HepG2 (cell line): ENCODE measurements at places on chromosomes 7 and 10. TPM values are rescaled to one million over a fixed set of nuclear protein-coding genes. Genes with fewer than 3 reads are reported as not detected.

DNA sequence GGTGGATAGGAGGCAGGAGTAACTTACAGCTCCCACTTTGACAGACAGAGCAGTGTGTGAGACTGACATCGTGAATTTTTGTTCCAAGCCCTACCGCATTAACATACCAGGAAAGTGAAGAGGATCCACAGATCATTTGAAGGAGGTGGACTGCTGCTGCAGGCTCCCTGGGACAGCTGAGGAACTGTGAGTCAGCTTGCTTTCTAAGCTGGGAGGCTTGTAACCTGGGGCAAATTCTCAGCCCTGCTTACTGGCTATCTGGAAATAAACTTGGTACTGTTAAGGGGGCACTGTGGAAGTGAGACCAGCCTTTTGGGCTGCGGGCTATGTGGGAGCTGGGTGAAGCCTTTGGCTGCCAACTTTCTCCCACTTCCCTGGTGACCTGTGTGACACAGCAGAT is 1202.5 kb downstream of the DNAJB9 start:
- no peaks in the 10 kb centered on the region for H3K4me1 ChIP-seq
- DNase-seq: no peak
- no peaks in the 10 kb centered on the region for H3K27me3 ChIP-seq
- H3K4me3 ChIP-seq: no peak overlapping the region
- H3K36me3 ChIP-seq: no peaks in the 10 kb centered on the region
- H3K27ac ChIP-seq: no peak overlapping the region

DNA sequence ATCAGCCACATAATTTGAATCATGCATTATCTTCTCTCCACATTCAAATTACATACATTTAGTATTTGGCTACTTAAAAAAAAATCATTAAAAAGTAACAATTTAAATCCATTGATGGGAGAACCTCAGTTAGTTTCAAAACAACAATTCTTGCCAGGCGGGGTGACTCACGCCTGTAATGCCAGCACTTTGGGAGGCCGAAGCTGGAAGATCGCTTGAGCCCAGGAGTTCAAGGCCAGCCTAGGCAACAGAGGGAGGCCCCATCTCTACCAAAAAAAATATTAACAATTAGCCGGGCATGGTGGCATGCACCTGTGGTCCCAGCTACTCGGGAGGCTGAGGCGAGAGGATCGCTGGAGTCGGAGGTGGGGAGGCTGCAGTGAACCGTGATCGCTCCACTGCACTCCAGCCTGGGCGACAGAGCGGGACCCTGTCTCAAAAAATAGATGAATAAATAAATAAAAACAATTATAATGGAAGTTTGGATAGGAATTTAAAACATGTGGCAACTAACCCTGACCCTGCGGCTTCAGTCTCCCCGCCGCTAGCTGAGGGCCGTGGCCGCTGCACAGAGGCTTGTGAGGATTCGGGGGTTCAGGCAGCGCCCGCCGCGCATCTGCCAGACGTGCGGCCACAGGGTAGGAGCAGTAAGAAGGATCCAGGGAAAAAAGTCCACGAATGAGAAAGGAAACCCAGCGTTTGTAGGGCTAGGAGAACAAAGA is 1.1 kb upstream of the CSGALNACT2 start:
- no peak for DNase-seq
- H3K4me1 ChIP-seq: peaks cover 33% of the 10 kb centered on the region
- peak overlapping the region; percentile 92 for H3K4me3 ChIP-seq
- no peaks in the 10 kb centered on the region; the same call in 1 of the 2 replicates for H3K27me3 ChIP-seq
- no peaks in the 10 kb centered on the region for H3K36me3 ChIP-seq

DNA sequence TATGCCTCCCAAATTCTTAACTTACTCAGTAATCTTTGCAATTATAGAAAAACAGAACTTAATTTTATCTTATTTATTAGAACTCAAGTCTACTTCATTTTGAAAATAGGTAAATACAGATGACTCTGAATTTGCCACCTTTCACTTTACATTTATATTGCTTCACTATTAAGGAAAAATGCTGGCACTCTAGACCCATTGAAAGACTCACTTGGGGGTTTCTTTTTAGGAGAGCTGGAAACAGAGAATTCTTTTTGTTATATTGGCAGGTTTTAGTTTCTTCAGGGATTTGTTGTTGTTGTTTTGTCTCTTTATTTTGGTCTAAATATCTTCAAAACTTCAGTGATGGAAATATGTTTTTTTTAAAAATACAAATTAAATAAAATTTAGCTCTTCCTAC is 111.1 kb downstream of the RUNDC3B start:
- DNase-seq: no peak
- H3K4me3 ChIP-seq: no peak overlapping the region
- H3K27me3 ChIP-seq: no peaks in the 10 kb centered on the region

GRCh38 chr10:28250782-28251181 is 52.1 kb downstream of the MPP7 start:
- no peak overlapping the region for H3K4me3 ChIP-seq
- no peaks in the 10 kb centered on the region for H3K36me3 ChIP-seq
- H3K27me3 ChIP-seq: no peaks in the 10 kb centered on the region
- H3K27ac ChIP-seq: no peak overlapping the region
- no peaks in the 10 kb centered on the region for H3K4me1 ChIP-seq

GRCh38 chr7:143485500-143485899 is 7.8 kb downstream of the TAS2R41 start:
- H3K4me1 ChIP-seq: no peaks in the 10 kb centered on the region
- no peak for DNase-seq
- no peak overlapping the region for H3K4me3 ChIP-seq
- no peaks in the 10 kb centered on the region for H3K36me3 ChIP-seq
- no peak overlapping the region for H3K27ac ChIP-seq
- no peaks in the 10 kb centered on the region for H3K27me3 ChIP-seq

DNA sequence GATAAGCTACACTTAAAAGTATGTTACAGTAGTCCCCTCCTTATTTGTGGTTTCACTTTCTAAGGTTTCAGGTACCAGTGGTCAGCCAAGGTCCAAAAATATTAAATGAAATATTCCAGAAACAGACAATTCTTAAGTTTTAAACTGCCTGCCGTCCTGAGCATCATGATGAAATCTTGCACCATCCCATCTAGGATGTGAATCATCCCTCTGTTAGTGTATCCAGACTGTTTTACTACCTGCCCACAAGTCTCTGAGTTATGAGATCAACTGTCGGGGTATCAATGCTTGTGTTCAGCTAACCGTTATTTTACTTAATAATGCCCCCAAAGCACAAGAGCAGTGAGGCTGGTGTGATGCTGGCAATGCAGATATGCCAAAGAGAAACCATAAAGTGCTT is 11.4 kb downstream of the KDM7A start:
- H3K36me3 ChIP-seq: peaks cover 3% of the 10 kb centered on the region; the same call in 1 of the 3 replicates
- no peaks in the 10 kb centered on the region for H3K27me3 ChIP-seq
- H3K4me3 ChIP-seq: no peak overlapping the region
- peaks cover 73% of the 10 kb centered on the region for H3K4me1 ChIP-seq

GRCh38 chr10:7484456-7485243 is 73.8 kb upstream of the SFMBT2 start:
- no peaks in the 10 kb centered on the region for H3K36me3 ChIP-seq
- H3K4me1 ChIP-seq: peaks cover 8% of the 10 kb centered on the region
- DNase-seq: no peak
- no peak overlapping the region for H3K4me3 ChIP-seq
- peaks cover 35% of the 10 kb centered on the region; the same call in 2 of the 3 replicates for H3K27me3 ChIP-seq
- H3K27ac ChIP-seq: no peak overlapping the region

DNA sequence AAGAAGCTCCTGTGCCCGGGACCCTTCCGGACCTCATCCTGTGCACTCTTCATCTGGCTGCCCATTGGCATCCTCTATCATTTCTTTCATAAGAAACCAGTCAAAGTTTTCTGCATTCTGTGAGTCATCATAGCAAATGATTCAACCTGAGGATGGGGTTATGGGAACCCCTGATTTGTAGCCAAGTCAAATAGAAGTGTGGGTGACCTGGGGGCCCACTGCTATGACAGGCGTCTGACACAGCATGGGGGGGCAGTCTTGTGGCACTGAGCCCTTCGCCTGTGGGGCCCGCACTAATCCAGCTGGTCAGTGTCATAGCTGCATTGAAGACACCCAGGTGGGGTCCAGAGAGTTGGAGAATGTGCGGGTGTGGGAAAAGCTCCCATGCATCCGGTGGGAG is 230.4 kb downstream of the USP6NL start:
- no peaks in the 10 kb centered on the region for H3K36me3 ChIP-seq
- no peak for DNase-seq
- H3K4me1 ChIP-seq: no peaks in the 10 kb centered on the region

- H3K4me3 ChIP-seq: no peak overlapping the region
- H3K27me3 ChIP-seq: no peaks in the 10 kb centered on the region
- no peak overlapping the region for H3K27ac ChIP-seq
- H3K36me3 ChIP-seq: no peaks in the 10 kb centered on the region
- H3K4me1 ChIP-seq: no peaks in the 10 kb centered on the region
These were observed 17.4 kb upstream of the CCL24 start for GRCh38 chr7:75830978-75831377.

DNA sequence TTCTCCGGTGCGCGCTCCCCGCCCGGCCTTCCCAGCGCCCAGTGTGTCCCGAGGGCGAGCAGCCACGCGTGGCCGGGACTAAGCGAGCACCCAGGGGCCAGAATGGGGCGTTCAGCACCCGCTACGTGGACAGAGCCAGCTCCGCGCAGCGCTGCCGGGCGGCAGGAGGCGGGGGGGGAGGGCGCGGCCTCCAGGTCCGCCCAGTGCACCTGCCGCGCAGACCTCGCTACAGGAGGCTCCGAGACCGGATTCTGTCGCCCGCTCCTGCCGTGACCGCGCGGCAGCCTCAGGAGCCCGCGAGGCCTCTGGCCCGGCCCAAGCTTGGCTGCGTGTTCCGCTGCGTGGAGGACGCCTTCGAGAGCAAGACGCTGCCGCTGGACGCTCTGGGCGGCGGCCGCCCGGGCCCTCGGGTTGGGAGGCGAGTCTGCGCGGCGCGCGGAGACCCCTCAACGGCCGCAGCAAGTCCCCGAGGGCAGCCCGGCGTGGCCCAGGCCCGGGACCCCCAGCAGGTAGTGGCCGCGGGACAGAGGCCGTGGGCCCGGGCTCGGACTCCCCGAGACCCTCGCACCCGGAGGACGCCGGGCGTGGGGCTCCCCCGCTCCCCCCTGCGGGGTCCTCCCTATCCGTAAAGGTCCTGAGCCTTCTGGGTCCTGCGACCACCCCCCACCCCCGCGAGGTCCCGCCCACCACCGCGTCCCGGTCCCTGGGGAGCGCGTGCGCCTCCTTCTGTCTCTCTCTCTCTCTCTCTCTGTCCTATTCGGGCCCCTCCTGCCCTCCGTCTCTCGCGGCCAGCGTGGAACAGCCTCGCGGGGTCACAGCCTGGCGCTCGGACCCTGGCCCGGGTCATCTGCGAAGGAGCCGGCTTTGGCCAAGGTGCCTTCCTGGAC is 904 bp upstream of the DPYSL4 start:
- no peak overlapping the region for H3K27ac ChIP-seq
- no peak for DNase-seq

- DNase-seq: peak; percentile 48
- H3K4me3 ChIP-seq: no peak overlapping the region
- peaks cover 5% of the 10 kb centered on the region; the same call in 1 of the 2 replicates for H3K4me1 ChIP-seq
- no peaks in the 10 kb centered on the region for H3K36me3 ChIP-seq
- no peak overlapping the region for H3K27ac ChIP-seq
These were observed 27.1 kb downstream of the ACSM6 start for GRCh38 chr10:95221124-95221523.

DNA sequence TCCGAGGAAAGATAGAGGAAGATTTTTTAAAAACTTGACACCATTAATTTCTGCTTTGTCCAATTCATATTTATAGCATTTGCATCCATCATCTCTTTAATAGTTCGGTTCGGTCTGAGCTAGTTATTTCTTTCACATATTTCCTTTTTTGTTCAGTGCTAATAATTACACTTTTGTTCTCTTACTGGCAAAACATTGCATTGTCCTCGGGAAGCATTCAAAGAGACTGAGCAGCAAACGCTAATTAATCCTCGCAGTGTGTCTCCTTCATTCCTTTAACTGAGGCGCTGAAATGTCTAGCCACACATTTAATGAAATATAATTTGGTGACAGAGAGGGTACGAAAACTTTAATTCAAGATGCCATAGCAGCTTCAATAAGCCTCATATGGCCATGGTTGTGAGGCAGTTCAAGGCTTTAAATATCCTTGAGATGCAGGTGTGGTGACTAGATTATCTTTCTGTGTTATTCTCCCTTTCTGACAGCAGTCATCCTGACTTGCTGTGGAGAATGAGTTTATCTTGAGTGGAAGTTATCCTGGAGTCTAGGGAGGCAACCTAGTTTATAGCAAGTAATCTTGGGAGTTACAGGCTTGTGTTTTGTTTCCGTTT is 431.4 kb downstream of the SDK1 start:
- no peak for DNase-seq
- no peaks in the 10 kb centered on the region for H3K27me3 ChIP-seq
- no peaks in the 10 kb centered on the region for H3K4me1 ChIP-seq
- H3K27ac ChIP-seq: no peak overlapping the region

- no peak overlapping the region for H3K4me3 ChIP-seq
- H3K4me1 ChIP-seq: no peaks in the 10 kb centered on the region
- no peaks in the 10 kb centered on the region for H3K36me3 ChIP-seq
- DNase-seq: no peak
- no peak overlapping the region for H3K27ac ChIP-seq
- no peaks in the 10 kb centered on the region for H3K27me3 ChIP-seq
These were observed 637.3 kb downstream of the SUGCT start for GRCh38 chr7:40772096-40772495.

GRCh38 chr7:128217030-128217805 is 23.9 kb upstream of the LEP start:
- 0 out of 2 replicates have a peak, but pooled peaks cover under 1% of the 10 kb centered on the region for H3K4me1 ChIP-seq
- peaks cover 5% of the 10 kb centered on the region; the same call in 1 of the 2 replicates for H3K27me3 ChIP-seq
- no peak overlapping the region for H3K4me3 ChIP-seq
- H3K36me3 ChIP-seq: no peaks in the 10 kb centered on the region
- DNase-seq: no peak
- no peak overlapping the region for H3K27ac ChIP-seq

GRCh38 chr10:11430421-11431215 is 180.8 kb downstream of the USP6NL start:
- H3K36me3 ChIP-seq: no peaks in the 10 kb centered on the region
- no peak overlapping the region for H3K27ac ChIP-seq
- H3K4me3 ChIP-seq: no peak overlapping the region
- H3K4me1 ChIP-seq: no peaks in the 10 kb centered on the region

DNA sequence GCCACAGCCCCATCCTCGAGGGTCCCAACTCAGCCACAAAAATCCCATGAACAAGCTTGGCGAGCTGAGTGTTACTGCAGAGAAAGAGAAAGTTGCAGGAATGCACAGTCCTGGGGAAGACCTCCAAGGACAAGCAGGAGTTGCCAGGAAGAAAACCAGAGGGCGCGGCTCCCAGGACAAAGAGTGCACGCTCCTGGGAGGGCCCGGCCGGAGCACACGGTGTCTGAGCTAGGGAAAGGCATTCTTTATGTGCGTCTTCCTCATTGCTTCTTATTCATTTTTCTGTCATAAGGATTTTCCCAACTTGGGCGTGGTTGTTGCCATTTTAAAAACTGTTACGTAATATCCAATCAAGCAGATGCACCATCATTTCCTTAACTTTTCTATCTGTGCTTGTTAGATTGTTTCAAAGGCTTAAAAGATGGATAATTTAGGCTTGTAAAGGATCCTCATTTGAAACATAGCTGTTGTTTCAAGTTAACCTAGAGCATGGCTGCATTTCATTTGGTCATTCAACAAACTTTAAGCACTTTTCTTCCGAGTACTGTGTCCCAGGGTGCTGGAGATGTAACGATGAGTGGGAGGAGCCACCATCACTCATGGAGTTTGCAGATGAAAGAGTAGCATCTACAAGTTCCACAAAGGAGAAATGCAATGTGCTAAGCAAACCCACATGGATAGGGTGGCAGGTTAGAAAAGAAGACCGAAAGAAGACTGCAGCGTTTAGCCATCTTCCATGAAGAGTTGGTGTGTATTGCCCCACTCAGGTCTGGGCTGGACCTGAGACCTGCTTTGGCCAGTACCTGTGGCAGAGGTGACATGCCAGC is 5.6 kb upstream of the CNPY1 start:
- no peak overlapping the region for H3K4me3 ChIP-seq
- H3K27ac ChIP-seq: no peak overlapping the region
- DNase-seq: no peak
- H3K4me1 ChIP-seq: no peaks in the 10 kb centered on the region

The EGR2 gene
- 0.11 TPM in 1 of 2 replicates, not detected in the other for total RNA-seq

The ELAPOR2 gene
- total RNA-seq: 8.4 and 10.3 TPM in 2 replicates

The ATG9B gene
- total RNA-seq: not detected in 2 replicates

The ENTPD1 gene
- total RNA-seq: 0.03 and 0.07 TPM in 2 replicates

The WDR91 gene
- 10.0 and 12.1 TPM in 2 replicates for total RNA-seq
